ENCODE measurements at places on chromosomes 6 and 20.

DNA sequence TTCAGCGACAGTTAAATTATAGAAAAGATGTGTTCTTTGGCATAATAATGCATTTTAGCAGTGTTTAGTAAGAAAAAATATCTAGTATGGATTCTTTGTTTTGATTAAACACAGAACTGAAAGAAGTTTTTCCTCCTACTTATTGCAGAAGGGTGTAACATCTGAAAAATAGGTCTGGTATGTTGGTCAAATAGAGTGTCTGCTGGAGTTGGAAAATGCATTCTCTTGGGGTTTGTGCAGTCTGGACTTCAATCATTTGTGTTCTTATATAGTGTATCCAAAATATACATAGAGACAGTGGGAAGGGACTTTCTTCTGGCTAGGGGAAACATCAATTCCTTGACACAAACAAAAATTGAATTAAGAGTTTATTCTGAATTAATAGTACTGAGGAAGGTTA lies 132.4 kb upstream of the MAN1A1 start:
- no peak for DNase-seq

DNA sequence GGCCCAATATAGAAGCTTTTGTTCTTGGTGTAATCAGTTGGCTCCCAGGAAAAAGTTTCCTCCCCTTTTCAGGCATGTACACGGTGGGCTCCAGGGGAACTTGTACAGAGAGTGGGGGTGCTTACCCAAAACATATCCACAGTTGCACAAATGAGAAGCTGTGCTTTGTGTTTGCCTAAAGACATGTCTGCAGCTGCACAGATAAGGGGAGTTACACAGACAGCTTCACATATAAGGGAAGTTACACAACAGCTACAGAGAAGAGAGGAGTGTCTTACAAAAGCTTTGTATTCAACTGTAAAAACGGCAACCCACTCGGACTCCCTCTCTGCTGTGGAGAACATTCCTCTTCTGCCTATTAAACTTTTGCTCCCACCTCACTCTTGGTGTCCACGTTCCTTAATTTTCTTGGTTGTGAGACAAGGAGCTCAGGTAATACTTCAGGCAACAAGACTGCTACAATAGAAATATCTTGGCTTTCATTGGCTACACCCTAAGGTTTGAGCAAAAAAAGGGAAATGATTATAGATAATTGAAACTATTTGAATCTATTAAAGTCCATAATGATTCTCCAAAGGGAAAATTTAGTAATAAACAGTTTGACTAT lies 7.4 kb upstream of the PNRC1 start:
- DNase-seq, result no peak

- DNase-seq, result no peak
Measured at GRCh38 chr6:55174211-55175026, at the start of gene HCRTR2. HCRTR2 (plus strand) TSS chr6:55174515; CDS start chr6:55174588, 73 bp downstream.

DNA sequence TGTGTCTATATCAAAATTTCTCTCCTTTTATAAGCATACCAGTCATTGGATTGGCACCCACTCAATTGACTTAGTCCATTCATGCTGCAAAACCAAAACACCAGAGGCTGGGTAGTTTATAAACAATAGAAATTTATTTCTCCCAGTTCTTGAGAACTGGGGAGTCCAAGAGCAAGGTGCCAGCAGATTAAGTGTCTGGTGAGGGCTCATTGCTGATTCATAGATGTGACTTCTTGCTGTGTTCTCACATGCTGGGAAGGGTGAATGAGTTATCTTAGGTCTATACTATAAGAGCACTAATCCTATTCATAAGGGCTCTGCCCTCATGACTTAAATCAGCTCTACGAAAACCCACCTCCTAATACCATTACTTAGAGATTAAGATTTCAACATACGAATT lies 501.4 kb downstream of the EPM2A start:
- DNase-seq, result no peak

GRCh38 chr20:10415013-10415650 lies 18.9 kb downstream of the MKKS start:
- DNase-seq, result no peak

DNA sequence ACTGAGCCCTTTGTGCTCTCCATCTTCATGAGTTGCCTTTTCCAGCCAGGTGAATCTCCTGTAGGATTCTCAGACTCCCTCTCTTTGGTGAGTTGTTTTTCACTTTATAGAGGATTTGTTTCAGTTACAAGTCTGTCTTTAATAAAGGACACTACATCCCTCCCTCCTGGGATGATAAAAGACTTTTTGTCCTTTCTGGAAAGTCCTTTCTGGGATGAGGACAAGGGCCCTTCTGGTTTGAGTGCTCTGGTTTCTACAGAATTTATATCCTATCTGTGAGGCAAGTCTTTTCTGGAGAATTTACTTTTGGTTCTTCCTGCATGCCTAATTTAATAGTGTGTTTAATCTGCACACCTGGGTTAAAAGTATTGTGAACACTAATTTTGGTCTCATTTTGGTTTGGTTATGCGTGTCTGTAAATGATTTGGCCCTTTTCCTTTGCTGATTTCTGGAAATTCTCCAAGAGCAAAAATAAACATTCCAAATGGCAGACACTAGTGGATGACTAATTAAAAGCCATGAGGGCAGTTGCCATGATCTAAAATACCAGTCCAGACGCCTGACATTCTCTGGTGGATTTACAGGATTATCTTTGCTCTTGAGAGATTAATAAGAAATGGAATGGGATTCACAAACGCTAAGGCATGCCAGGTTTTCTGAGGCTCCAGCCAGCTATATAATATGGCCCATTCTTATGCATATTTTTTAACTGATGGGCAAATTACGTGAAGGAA lies 44.8 kb downstream of the TCP11 start:
- DNase-seq, result no peak

DNA sequence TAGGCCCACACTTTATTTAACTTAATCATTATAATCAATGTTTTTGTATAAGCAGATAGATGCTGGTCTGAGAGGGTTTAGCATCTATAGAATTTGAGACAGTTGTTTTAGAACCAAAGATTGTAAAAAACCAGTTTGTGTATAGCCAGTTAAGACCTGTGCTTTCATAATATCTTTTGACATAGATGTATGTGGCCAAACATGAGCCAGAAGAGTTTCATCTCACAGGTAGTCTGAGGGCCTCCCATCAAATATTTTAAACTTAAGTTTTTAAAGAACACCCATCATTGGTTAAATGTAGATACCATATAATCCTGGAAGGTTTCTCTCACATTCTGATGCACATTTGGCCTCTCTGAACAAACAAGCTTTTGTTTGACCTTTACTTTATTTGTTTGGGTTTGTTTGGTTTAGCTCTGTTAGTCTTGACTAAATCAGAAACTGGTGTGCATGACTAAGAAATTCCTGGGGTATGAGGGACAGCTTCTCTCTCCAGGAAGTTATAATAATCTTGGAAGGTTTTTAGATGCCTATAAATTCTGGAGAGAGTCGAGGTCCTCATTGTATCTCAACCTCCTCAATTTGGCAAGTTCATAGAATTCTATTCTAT lies 58.0 kb upstream of the TMEM200A start:
- DNase-seq, result no peak

DNA sequence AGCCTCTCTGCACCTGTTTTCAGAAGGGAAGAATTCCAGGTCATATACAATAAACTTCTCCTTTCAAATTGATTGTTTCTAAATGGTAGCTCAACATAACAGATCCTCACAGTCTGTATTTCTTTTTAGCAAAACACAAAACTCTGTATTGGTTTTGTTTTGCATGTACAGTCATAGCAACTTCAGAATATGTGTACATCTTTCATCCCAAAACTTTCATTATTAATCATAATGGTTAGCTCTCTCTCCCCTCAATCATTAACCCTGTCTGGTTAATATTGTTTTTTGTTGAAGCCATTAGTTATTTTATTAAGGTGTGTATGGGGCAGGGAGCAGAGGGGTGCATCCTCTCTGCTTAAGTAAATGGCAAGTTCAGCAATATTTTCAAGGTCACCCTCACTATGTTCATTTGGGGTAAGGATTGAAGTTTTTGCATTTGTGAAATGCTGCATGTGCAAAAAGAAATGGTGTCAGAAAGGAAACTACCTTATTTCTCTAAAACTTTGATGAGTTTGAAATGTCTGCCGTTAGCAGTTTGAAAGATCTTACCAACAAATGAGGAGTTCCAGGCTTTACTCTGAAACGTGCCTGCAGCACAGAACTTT lies 136.8 kb upstream of the BTBD3 start:
- DNase-seq, result no peak

GRCh38 chr20:9457136-9457535 lies 57.3 kb upstream of the LAMP5 start:
- no peak for DNase-seq

GRCh38 chr6:18154507-18155149 lies at the start of gene TPMT:
TPMT (minus strand) TSS chr6:18155077; CDS start chr6:18149127, 5,950 bp downstream.
- no peak for DNase-seq

- DNase-seq, result no peak
Measured at GRCh38 chr6:55512904-55513303, 66.1 kb downstream of the HMGCLL1 start.

DNA sequence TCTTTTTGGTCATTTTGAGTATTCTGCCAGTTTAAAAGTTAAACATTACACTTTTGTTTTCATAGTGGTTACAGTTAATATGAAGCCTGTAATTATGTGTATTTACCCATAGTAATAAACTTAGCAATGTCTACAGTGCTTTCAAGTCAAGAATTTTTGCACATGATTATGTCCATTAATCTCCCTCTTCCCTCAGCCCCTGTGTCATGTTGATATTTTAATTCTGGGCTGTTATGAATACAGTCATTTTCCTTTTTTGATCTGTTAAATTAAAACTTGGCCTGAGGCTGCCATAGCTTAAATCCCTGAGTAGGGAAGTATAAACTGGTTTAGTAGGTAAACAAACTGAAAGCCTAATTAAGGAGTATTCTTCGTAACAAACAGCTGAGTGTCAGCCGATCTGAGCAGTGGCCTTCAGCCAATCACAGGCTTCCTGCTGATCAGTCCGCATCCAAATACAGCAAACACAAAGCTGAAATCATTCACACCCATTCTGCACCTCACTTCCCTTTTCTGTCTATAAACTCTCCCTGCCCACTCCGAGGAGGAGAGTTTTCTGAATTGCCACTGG lies 9.5 kb upstream of the SFT2D1 start:
- DNase-seq, result no peak
